Activated T-helper 1 cell treated with anti-CD3 and anti-CD28 coated beads, Interleukin-2, amount 50 U/mL, for 16 hours (primary cell): ENCODE measurements at places on chromosomes 2 and 18.

DNA sequence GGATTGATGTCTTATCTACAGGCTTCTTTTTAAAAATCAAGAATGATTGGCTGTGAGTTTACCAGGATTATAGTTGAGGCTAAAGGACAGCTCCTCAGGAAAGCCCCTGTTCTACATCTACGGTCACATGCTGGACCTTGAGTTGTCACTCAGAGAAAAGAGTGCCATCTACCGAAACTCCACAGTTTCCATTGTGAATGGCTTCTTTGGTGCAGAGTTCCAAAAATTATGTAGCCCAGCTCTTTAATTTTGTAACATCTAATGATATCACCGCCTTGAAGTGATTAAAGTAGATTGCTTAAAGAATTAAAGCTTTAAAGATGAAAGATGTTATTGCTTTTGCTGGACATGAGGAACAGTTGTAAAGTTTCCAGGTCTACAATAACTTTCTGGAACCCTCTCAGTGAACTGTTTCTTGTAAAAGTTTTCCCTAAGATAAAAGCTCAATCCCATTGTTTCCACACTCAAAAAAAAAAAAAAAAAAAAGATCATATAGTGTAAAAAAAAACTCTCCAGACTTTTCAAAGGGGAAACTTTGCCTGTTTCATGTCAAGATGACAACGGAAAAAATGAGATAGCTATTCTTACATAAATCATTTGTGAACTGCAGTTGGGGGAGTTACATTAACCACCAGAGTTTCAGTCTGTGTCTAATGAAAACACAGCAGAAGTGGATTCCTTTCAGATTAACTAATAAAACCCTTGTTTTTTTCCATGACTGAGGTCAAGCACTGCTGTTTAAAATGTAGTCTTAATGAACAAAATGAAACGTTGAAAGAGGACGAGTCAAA is 4.3 kb downstream of the COL3A1 start:
- no peak for DNase-seq

DNA sequence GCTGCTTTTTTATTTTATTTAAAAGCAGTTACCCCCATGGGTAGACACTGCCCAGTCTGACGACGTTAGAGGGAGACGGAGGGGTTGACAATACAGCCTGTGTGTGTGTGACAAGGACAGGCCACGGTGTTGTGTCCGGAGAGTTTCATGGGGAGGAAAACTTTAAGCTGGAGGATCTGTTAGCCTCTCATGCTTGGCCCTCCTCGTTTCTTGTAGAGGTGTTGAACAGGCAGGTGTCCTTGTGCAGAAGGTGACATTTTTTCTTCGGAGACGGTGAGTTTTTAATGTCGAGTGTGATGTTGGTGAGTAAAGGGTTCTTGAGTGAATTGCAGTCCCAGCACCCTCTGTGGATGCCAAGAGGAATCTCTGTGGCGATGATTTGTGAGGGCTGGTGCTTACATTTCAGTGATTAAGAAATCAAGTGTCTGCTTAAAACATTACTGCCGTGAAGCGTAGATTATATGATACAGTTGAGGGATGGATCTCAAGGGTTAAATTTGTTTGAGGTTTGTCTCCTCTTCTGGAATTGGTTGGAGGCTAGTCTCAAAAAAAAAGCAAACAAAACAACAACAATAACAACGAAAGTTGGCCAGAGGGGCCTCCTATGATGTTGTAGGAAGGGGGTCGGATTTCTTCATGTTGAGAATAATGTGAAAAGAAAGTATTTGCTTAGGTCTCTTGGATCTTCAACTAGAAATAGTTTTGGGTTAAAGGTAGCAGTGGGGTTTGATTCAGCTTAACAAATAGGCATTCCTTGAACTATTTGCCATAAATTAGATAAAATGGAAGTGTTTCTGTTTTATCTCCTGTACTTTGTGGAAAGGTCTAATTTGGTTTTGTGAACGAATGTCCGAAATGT is 1.6 kb downstream of the NCOA1 start:
- DNase-seq, result no peak

DNA sequence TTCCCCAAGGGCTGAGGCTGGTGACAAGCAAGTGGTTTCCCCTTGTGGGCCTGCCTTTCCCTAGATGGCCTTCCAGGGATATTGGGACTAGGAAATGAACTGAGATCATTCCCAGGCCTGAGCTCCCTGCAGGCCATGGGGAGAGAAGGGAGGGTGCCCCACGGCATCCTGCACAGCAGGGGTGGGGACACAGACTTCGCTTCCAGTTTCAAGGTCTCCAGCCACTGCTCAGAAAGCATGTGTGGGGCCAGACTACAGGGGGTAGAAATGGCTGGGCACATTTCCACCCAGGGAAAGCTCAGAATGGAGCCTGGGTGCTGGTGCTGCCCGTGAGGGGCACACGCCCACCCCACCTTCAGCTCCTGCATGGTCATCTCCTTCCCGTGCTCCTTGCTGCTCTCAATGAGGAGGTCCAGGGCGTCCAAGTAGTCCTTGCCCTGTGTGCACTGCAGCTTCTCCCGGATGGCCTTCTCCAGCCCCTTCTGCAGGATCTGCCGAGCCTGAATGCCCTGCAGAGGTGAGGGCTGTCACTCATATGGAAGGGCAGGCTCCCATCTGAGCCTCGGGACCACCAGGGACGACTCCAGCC is 13.2 kb downstream of the CYP26B1 start:
- DNase-seq, result no peak

- DNase-seq, result no peak
Measured at GRCh38 chr2:197615016-197615652, 60.3 kb downstream of the RFTN2 start.
